CD8-positive, alpha-beta T cell (primary cell): ENCODE measurements at places on chromosomes 1 and 21. TPM values are rescaled to one million over a fixed set of nuclear protein-coding genes. Genes with fewer than 3 reads are reported as not detected.

DNA sequence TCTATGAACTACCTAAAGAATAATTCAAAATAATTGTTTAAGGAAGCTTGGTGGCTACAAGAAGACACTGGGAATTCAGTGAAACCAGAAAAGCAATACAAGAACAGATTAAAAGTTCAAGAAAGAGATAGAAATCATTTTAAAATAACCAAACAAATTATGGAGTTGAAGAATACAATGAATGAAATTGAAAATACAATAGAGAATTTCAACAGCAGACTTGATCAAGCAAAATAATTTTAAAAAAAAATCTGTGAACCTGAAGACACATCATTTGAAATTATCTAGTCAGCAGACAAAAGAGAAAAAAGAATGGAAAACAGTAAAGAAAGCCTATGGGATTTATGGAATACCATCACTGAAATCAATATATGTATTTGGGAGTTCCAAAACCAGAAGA is 31.2 kb upstream of the WNT2B start:
- no peak for DNase-seq

DNA sequence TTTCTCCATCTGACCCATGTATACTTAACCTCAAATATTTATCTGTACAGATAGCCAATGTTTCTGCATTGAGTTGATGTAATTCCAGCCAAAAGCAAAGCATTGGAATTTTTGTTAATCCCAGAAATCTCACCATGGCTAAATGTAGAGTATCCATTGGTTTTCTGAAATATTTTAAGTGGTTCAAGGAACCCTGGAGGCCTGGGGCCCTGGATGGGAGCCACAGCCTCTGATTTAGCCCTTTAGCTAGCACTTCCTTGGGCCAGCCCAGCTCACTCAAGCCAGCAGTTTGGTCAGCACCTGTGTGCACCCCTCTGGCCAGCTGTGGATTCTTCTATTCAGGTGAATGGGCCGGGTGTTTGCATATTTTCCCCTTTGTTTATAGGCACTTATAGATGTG is 18.8 kb upstream of the EPS8L3 start:
- no peak for DNase-seq

Gene AQP10
- total RNA-seq: not detected

DNA sequence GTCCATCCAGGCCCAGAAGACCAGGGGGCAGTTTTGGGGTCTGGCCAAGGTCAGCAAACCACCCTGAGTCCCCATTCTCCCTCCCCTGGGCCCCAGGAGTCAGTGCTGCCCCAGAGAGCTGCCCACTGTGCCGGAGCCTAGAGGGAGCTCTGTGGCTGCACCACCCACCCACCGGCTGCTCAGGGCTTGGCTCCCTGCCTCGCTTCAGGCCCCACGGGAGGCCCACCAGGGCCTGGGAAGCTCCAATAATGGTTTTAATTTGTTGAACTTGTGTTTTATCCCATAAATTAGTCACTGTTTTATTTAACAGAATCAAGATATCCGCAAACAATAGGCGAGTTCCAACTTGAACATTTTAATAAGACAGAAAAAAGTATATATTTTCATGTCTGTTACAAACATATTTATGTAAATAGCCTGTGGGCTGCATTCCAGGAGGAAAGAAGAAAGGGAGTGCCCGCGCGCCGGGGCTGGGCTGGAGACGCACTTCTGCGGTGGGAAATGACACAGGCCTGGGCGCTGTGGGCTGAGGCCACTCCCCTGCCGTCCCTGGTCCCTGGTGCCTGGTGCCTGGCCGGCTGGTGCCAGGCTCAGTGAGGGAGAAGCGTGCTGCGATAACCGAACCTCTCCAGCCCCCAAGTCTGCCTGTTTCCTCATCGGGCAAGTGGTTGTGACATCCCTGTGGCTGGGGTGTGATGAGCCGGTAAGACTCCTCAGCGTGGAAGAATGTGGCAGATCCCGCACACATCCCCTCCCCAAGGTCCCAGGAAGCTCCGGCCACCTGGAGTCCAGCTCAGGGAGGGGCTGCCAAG is 160.5 kb downstream of the PEX14 start:
- no peak for DNase-seq

DNA sequence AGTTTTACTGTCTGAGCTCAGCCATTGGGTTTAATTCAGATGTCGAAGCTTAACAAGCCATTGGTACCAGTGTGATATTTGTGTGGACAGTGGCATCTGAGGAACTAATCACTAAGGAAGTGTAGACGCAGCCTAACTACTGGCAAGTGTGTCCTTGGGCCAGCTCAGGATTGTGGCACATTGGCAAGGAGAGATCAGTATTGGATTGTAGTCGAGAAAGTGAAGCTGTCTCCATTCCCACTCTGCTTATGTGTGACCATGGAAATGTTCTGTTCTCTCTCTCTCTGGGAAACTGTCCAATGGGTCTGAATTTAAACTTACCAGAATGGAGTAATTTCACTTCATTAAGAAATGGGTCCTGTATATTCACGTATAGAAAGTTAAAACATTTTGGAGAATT is 112.2 kb downstream of the ITSN1 start:
- no peak for DNase-seq

- DNase-seq: no peak
These were observed 324.0 kb downstream of the PCP4 start for GRCh38 chr21:40191196-40191595.

GRCh38 chr1:211910913-211911485 is 80.4 kb upstream of the LPGAT1 start:
- no peak for DNase-seq

GRCh38 chr21:42214081-42214750 is 4.7 kb upstream of the ABCG1 start:
- no peak for DNase-seq

GRCh38 chr1:162536511-162536910 is 25.0 kb upstream of the UAP1 start:
- DNase-seq: no peak

Gene IRF6
- 2.5 TPM for total RNA-seq

- DNase-seq: no peak
These were observed 41.5 kb downstream of the LHX4 start for GRCh38 chr1:180271272-180272255.

Gene POU3F1
- total RNA-seq: 1.0 TPM

DNA sequence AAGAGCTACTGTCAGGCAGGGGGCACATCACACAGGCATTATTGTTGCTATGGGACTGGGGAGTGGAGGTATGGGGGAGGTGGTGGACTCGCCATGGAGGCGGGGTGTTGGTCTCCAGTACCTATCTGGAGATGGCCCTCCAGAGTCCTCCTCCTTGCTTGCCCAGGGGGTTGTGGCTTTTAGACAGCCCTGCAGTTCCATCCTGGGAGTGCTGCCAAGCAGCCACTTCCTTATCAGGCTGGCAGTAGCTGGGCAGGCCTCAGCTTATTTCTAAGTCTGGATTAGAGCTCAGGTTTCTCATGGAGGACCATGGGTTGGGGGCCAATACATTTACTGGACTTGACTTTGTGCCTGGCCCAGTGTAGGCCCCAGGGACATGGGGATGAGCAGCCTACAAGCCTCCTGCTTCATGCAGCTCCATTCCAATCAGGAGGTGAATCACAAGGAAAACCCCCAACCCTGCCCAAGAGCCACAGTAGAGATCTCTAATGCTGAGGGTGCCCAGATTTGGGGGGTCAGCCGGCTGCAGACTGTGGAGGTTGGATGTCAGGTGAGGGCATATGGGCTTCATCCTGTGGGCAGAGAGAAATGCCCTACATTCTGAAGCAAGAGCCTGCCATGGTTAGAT is 210.7 kb upstream of the EDN2 start:
- no peak for DNase-seq

- DNase-seq: no peak
These were observed 9.7 kb upstream of the TENT5C start for GRCh38 chr1:117596023-117596720.

- no peak for DNase-seq
These were observed 76.0 kb upstream of the CTTNBP2NL start for GRCh38 chr1:112320058-112320457.

DNA sequence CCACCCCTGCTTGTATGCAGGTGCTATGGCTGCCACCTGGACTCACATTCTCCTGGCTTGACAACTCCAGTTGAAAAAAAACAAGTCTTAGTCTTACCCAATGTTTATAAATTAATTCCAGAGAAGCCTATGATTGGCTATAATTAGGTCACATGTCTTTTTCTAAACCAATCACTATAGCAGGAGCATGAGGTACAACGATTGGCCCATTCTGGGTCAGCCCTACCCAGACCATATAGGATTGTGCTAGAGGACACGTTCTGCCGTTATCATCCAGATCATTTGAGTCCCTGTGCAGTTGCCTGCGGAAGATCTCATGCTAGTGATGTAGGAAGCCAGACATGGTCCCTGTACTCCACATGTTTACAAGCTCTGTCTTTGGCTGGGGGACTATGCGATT is 41.9 kb upstream of the PARP1 start:
- no peak for DNase-seq

Gene SERINC2
- not detected for total RNA-seq

DNA sequence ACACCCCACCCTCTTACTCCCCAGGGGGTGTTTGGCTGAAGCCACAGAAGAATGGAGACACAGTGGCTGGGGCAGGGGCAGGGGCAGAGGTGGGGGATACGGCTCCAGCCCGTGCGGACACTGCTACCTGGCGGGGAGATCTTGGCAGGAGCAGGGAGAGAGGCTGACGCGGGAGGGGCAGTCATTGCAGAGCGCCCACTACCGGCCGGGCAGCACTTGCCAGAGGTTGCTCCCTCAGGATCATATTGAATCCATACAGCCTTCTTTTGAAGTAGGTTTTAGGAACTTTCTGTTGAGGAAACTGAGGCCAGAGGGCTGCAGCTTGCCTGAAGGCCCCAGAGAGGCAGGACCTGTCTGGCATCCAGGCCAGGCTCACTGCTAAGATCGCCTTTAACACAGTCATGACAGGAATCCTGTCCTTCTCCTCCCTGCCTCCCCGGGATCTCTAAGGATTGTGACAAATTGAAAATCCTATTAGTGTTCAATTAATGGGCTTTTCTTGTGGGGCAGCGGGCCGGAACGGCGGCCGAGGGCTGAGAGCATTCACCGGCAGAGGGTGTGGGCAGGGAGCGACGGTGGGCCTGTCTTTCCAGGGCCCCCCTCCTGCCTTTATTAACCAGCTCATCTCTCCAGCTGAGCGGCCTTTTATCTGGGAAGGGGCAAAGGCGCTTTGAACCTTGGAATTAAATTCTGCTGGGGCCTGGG is 65.5 kb upstream of the WNT4 start:
- no peak for DNase-seq

- DNase-seq: no peak
These were observed 48.9 kb upstream of the CAPZB start for GRCh38 chr1:19534281-19534680.

DNA sequence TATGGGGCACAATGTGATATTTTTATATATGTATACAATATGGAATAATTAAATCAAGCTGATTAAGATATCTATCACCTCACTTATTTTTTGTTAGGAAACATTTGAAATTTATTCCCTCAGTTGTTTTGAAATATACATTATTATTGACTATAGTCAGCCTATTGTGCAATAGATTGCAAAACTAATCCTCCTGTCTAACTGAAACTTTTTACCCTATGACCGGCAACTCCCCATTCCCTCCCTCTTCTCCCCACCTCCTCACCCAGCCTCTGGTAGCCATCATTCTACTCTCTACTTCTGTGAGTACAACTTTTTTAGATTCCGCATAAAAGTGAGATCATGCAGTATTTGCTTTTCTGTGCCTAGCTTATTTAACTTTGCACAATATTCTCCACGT is 117.7 kb upstream of the SGIP1 start:
- DNase-seq: no peak

DNA sequence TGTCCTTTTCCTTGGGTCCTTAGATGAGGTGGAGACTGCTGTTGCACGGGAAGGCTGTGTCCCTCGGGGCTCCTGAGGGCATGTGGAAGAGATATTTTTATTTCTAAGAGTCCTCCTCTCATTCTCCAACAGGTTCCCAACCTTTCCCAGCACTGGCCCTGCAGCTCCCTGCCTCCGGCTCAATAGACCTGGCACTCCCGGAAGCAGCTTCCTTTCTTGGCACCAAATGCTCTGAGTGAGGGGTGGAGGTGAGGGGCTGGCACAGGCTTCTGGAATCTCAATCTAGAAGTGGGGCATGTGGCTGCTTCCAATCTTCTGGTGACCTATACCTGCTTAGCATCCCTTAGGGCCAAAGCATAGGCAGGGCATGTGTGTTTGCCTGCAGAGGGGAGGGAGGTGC is 4.5 kb downstream of the ETV3L start:
- DNase-seq: no peak

GRCh38 chr1:25568090-25568833 is 24.9 kb downstream of the LDLRAP1 start:
- no peak for DNase-seq

GRCh38 chr1:199945591-199945990 is 81.9 kb upstream of the NR5A2 start:
- DNase-seq: no peak

GRCh38 chr1:171712341-171712740 is 29.5 kb downstream of the VAMP4 start:
- DNase-seq: no peak

Gene DNAH14
- not detected for total RNA-seq

Gene SFPQ
- 801 TPM for total RNA-seq

Gene GJB5
- not detected for total RNA-seq

Gene FAM163A
- 0.22 TPM for total RNA-seq

GRCh38 chr1:27556781-27557595 is 47.0 kb downstream of the AHDC1 start:
- DNase-seq: peak; percentile 62

DNA sequence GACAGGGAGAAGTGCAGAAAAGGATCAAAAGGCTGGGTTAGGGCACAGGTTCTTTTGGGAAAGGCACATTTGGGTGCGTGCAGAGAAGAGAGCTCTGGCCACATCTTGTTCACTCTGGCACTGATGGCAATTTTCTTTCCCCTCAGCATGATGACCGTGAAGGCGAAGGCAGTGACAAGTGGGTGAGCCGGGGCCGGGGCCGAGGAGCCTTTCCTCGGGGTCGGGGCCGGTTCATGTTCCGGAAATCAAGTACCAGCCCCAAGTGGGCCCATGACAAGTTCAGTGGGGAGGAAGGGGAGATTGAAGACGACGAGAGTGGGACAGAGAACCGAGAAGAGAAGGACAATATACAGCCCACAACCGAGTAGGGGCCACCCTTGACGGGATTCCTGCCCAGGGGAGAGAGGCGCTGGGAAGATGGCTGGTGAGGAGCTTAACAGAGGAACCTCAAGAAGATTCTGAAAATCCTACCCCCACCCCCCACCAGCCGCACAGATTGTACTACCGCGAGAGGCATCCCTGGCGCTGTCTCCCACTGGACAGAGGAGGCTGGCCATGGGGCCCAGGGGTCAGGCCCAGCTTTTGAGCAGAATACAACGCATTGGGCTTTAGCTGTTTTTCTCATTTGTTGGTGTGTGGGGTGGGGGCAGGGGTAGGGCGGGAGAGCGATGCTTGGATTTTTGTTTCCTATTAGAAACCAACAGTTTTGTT is 2.4 kb upstream of the SH3D21 start:
- no peak for DNase-seq

DNA sequence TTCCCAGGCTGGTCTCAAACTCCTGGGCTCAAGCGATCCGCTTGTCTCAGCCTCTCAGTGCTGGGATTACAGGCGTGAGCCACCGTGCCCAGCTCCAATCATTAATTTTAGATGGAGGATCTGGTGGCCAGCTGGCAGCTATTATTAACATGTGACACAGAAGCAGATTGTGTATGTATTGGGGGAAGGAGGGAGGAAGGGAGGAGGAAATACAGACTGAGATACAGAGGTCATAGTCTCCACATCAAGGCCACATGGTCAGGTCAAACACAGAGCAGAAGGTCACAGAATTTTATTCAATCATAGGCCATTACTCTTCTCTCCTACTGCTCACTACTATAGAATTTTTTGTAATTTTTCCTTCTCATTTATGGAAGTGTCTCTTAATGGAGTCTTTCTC is 57.9 kb upstream of the ADORA3 start:
- DNase-seq: no peak

Gene HES3
- not detected for total RNA-seq

Gene FCRL2
- total RNA-seq: 0.64 TPM

- DNase-seq: no peak
These were observed 8.9 kb downstream of the TAGLN2 start for GRCh38 chr1:159916242-159917051.

Gene TRPM2
- total RNA-seq: 2.0 TPM
